ENCODE measurements at places on chromosomes 2 and 18.

GRCh38 chr18:70468861-70469547, 180.2 kb downstream of the SOCS6 start:
- no peak for DNase-seq

DNA sequence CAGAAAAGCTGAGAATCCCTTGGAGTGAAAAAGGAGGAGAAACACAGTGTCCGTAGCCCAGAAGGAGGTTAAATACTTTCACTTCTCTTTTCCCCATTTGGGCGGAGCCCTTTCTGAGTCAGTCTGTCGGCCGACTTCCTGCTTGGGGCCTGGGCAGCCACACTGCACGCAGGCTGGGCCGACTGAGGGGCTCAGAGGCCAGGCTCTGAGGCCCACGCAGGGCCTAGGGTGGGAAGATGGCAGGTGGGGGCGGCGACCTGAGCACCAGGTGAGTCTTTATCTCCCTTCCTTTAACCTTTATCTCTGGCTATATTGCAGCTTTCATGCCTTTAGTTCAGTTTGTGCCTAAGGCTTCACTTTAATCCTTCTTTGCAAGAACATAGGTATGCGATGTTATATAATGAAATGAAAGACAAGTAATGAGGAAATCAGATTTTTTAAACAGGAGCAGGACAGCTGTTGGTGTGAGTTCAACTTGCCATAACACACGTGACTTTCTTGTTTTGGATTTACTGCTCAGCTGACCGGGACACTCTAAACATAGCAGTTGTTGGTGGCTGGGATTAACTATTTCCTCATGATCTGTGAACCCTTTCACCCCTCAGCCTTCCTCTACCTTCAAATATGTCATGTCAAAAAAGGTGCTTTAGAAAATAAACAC, at the start of gene SP100:
TSS of gene SP100 (plus strand) at position 141 of the 661 bp plus-strand sequence. CDS start at position 237, 96 bp downstream.
- peak; percentile 89 for DNase-seq

DNA sequence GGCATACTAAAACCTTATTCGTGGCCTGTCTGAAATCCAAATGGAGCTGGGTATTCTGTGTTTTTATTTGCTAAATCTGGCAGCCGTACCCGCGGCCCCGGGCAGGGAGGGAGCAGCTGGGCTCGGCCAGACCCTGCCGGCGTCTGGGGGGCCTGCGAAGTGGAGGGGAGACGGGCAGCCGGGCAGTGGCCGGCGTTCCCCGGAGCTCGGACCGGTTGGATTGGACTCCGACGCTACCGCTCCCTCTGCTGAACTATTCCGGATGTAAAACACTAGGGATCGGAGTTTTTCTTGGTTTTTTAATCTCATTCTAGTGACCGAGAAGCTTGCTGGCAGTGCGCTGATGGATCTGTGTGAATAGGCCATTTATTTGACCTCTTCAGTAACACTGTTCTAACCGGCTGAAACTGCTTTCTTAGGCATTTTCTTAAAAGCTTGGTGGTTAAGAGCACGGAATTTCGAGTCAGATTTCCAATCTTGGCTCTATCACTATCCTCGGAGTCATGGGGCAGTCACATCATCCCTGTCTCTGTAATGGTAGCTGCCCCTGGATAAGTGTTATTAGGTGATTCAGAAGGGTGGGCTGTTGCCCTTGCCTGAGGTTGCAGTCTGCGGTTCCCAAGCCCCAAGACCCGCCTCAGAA, 694 bp downstream of the UNC50 start:
- DNase-seq: no peak

DNA sequence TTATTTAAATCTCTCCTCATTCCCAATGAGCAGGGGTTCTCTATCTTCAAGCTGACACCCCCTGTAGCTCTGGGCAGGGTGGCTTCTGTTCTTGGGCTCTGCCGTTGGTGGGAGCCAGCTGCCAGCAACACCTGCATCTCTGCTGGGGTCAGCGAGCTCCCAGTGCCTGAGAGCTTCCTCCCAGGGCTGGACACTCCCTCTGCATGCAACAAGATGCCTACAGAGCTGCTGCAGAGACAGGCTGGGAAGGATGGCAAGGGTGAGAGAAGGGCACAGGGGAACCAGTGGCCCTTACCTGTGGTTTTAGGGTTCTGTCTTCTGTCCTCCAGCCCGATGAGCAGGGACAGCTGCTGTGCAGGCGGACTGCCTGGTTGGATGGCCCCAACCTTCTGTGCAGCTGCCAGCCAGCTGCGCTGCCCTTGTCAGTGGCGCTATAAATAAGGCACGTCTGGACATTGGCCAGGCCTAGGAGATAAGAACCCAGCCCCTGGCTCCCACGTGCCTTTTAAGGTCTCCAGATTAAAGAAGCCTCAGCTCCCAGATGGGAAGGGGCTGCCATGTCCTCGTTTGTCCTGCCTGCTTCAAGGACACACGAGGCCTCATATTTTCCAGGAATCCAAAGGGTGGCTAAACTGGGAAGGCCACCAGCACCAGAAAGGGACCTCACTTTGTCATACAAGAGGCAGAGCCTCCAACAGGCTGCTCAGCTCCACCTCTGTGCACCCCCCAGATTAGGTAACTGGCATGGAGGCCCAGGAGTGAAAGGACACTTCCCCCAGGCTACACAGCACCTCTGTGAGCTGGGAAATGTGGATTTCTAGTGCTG, 39.5 kb upstream of the FHL2 start:
- DNase-seq: no peak

GRCh38 chr2:227990937-227991336, 119.5 kb downstream of the DAW1 start:
- DNase-seq: no peak

GRCh38 chr2:32993005-32993539, 46.3 kb downstream of the LTBP1 start:
- no peak for DNase-seq

DNA sequence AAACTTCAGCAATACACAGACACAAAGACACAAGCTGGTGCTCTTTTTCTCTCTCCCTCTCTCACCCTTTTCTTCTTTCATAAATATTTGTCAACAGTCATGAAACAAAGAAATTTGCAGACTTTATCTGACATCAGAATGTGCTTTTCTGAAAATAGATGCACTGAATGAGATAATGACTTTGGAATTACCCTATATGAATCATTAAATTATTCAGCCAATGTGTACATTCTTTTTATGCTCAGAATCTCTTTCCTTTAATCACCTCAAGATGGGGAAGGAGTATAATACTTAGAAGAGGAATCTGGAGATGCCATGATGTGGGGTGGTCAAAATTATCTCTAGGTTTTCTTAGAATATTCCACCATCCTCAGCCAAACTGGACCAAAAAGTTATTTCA, 289.9 kb downstream of the LRRTM1 start:
- no peak for DNase-seq

- DNase-seq: no peak
Measured at GRCh38 chr2:239950144-239951128, 74.7 kb downstream of the NDUFA10 start.

DNA sequence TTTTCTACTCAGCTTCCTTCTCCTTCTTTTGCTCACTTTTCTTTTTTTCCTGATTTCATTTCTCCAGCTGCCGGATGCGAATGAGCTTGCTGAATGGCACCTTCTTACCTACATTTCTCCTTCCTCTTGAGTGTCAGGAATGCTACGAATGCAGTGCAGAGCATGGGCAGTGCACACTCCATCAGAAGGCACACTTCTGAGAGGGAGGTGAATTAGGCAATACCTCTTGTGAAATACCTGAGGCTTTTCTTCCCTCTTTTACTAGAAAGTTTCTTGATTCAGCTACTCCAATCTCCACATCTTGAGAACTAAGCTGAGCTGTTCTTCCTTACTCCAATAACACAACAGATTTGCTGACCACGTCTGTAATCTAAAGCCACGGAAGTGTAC, 51.1 kb downstream of the PLEKHM3 start:
- no peak for DNase-seq

- peak; percentile 15 for DNase-seq
Measured at GRCh38 chr18:70397259-70397925, 108.5 kb downstream of the SOCS6 start.

DNA sequence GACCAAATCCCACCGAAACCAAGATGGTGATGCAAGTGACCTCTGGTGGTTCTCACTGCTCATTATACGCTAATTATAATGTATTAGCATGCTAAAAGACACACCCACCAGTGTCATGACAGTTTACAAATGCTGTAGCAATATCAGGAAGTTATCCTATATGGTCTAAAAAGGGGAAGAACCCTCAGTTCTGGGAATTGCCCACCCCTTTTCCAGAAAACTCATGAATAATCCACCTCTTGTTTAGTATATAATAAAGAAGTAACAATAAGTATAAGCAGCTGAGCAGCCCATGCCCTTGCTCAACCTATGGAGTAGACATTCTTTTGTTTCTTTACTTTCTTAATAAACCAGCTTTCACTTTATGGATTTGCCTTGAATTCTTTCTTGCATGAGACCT, 31.0 kb upstream of the FMNL2 start:
- no peak for DNase-seq

GRCh38 chr18:78957140-78957539, 22.5 kb upstream of the SALL3 start:
- DNase-seq: no peak

DNA sequence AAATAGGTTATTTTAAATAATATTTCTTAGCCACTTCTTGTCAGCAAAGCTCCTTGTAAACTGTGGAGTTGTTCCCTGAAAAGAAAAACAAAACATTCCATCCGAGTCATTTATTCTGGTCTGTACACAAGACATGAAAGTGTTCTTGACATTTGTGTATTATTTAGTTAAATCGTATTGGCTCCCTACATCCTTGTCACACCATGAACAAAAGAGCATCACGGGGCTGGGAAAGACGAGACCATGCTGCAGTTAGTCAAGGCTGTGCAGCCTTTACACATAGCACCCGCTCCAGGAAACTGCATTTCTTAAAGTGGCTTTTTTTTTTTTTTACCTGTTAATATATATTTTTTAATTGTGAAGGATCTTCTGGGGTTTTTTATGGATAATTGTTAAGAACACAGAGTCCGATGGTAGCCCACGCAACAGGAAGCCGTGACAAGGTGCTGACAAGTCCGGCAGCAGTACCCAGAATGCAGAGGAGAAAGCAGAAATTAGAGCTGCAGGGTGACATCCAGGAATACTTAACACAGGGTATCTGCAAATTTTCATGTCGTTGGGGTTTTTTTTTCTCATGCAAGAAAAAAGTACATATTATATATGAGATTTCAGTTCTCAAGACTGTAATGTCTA, 588.4 kb downstream of the ARHGAP15 start:
- DNase-seq: no peak

GRCh38 chr2:239073270-239073669, 225.4 kb downstream of the TWIST2 start:
- no peak for DNase-seq

GRCh38 chr18:58230438-58231179, 186.6 kb downstream of the NEDD4L start:
- no peak for DNase-seq

DNA sequence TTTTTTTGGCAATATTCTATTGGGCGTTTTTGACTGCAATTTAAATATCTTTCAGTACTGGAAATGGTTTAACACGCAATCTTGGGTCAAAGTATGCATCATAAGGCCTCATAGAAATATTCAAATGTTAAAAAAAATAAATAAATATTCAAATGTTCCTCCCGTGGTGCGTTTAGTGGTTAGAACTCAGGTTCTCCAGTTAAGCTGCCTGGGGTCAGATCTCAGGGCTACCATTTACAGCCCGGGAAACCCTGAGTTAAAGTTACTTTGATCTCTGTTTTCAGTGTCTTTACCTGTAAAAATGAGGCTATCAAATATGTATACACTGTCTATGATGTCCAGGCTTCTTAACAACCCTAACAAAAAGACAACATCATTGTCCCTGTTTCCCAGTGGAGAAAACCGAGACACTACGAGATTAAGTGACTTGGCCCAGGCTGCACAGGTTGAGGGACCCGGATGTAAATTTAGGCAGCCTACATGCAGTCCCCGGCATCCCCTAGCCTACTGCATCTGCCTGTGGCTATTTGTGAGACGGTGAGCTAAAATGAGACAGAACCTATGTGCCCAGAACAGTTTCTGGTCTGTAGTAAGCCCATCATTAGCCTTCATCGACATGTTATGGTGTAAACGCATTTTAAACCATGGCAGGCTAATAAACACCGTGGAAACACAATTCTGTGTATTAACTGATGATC, 1.7 kb downstream of the FHL2 start:
- DNase-seq: no peak

DNA sequence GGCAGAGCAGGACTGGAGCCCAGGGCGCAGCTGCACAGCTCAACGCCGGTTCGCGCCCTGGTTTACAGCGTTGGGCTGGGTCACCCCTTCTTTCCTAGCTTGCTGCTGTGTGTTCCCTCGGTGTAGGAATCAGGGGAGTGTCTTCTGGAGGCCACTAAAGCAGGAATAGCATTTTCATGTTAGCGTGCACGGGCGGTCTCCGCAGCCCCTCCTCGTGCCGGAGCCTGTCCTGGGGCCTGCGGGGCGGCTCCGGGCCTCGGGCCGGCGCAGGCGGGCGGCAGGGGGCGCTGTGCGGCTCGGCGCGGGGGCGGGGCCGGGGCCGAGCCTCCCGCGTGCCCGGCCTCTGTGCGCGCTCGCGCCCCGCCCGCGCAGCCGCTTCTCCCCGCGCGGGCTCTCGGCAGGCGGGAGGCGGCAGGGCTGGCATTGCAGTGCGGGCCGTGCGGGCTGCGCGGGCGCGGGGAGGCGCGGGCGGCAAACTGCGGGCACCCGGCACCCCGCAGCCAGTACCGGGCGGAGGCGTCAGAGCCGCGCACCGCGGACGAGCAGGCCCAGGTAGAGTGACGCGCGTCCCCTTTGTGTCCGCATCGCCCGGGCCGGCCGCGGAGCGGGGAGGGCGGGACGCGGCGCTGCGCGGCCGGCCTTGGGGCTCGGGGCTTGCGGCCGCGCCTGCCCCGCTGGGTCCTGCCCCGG, at the start of gene RNF144A:
TSS of gene RNF144A (plus strand) at position 342 of the 690 bp plus-strand sequence. CDS start 79,515 bp downstream, outside the sequence.
- DNase-seq: peak; percentile 80

GRCh38 chr2:117199511-117199910, 615.0 kb upstream of the DDX18 start:
- no peak for DNase-seq

GRCh38 chr2:180101846-180102245, 94.7 kb upstream of the CWC22 start:
- DNase-seq: no peak

DNA sequence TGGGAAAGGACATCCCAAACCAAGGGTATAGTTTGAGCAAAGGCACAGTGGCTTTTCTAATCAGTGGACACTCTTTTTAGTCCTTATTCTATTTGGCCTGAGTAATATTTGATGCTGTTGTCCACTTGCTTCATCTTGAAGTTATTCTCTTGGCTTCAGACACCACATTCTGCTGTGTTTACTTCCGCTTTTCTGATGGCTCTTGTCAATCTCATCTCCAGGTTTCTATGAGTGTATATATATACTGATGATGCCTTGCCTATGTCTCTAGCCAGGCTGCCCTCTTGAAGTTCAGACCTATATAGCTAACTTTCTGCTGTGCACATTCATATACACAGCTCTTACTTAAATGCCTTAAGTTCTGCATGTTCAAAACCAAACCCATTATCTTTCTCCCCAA, 83.1 kb downstream of the EFEMP1 start:
- no peak for DNase-seq

- no peak for DNase-seq
Measured at GRCh38 chr2:154449951-154450658, 248.4 kb upstream of the KCNJ3 start.
